ENCODE measurements at places on chromosomes 5 and 9.
A peak's percentile ranks its signal among the peaks of the same experiment; 100 is the strongest.

GRCh38 chr5:135632798-135633197 is 54.0 kb upstream of the CXCL14 start:
- DNase-seq: no peak

DNA sequence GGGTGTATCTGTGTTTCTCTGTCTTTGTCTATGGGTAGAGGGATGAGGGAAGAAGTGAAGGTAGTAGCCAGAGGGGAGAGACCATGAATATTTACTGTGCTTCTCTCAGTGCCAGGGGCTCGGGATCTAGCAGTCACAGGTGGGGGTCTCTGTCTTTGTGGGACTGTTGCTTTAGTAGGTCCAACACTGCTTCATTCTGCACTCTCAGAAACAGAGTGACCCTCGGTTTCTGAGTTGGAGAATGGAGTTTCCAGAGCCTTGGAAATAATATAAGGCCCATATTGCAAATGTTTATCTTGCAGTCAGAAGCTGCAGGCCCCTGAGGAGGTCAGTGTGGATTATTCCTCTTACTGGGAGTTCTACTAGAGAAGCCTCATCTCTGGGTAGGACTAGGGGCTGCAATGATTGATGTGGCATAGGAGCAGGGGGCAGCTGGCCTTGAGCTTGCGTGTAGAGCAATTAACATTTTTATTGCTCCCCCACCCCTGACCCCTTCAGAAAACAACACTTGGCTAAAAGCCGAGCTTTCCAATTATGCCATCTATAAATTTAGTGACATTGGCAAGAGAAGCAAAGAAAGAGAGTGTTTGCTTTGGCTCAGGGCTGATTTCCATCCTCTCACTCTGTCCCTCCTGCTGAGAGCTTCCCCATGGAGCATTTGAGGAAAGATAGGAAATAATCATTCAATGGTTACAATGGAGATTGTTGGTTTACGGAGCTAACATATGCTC is 55.0 kb upstream of the TRPC7 start:
- no peak for DNase-seq

DNA sequence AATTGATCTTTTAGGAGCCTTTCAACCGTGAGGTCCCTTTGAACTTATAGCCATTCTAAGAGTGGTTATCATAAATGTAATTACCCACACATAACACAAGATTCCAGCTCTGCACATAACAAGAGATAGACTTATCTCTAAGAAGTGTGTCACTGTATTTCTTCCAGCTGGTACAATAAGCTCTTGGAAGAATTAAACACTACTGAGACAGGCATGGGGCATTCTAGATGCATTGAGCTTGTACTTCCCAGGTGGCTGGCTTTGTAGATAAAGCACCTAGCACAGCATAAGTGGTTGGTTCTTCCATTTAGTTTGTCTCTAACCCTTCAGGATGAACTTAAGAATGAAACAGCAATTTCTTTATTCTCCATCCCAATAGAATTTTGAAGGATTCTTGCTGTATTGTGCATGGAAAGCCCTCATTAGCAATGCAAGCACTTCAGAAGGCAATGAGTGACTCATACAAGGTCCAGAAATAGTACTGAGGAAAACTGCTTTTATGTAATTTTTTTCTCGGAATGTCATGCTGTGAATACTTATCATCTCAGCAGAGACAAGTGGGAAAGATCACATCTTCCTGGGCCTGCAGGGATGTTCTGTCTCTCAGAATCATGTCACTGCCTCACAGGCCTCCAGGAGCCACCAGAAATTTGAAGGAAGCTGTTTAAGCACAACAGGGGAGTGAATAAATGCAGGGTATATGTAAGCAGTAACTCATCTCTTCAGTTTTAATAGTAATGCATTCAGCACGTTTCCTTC is 91.1 kb upstream of the CD180 start:
- no peak for DNase-seq

DNA sequence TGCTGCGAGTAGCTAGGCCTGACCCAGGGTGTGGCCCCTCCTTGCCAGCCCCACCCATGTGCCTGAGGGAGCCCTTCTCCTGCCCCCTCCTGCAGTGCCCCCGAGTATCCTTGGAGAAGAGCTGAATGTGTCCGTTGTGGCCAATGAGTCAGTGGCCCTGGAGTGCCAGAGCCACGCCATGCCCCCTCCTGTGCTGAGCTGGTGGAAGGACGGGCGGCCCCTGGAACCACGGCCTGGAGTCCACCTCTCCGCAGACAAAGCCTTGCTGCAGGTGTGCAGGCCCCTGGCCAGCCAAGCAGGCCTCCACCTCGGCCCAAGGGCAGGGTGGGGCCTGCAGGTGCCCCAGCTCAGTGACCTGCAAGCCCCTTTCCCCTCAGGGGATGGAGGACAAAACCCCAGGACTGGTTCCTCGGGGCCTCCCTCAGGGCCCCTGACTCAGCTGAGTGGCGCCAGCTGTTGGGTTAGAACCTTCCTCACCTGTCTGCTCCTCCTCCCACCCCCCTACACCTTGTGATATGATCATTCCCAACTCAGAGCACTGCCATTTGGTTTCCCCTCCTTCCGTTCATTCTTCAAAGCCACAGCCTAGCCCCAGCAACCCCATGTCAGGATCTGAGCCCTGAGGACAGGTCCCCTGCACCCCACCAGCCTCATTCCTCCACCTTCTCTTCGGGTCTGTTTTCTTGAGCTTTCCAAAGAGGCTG is 80.0 kb upstream of the ASS1 start:
- DNase-seq: no peak

GRCh38 chr9:5557606-5558587 is 47.6 kb downstream of the PDCD1LG2 start:
- DNase-seq: no peak

DNA sequence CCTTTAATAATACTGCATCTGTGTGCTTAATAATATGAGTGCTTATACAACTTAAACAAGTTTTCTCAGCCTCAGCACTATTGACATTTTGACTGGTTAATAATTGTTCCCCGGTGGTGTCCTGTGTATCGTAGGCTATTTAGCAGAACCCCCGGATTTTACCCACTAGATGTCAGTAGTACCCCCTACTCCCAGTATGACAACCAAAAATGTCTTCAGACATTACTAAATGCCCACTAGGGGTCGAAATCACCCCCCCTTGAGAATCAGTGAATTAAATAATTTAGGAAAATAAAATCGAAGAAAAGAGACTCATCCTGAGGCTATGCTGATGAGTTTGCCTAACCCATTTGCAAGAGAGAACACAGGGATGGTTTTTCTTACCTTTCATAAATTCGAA is 166.3 kb downstream of the ATP10B start:
- DNase-seq: peak; percentile 36

GRCh38 chr9:105973951-105974351 is 279.6 kb downstream of the TMEM38B start:
- DNase-seq: no peak

- no peak for DNase-seq
These were observed 8.5 kb downstream of the TNC start for GRCh38 chr9:115109486-115109885.

- no peak for DNase-seq
These were observed 250.6 kb downstream of the ARRDC3 start for GRCh38 chr5:91132550-91132949.

DNA sequence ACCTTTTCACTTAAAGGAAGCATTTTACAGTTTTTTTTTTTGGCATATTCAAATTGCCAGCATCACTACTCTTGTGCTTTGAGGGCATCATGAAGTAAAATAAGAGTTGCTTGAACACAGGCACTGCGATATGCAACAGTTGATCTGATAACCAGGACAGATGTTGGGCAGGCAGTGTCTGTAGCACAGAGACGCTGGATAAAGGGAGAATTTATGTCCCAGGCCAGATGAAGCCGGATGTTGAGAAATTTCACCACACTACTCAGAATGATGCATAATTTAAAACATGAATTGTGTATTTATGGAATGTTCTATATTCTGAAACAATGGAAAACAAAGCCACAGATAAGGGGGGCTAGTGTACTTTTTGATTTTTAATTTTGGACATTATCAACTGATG is 71.4 kb downstream of the SLC12A2 start:
- no peak for DNase-seq

DNA sequence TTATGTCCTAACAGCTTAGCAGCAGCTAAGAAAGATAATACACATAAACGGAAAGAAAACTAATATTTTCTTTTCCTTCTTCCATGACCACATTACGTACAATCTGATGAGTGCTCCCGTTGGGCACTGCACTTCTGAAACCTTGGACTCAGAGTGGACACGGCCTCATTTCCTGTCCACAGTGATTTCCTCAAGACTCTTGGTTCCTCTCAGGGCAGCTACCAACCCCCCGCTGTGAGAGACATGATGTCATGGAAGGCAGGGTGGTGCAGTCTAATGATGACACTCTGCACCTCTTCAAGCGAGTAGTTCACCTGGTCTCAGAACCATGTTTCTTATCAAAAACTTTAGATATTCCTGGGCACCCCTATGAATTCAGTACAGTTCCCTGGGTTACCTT is 68.7 kb upstream of the CTSL start:
- no peak for DNase-seq
